ENCODE measurements at places on chromosomes 11 and 22.

- DNase-seq = no peak
Observed at GRCh38 chr11:75939992-75940391, 125.0 kb downstream of the UVRAG start.

DNA sequence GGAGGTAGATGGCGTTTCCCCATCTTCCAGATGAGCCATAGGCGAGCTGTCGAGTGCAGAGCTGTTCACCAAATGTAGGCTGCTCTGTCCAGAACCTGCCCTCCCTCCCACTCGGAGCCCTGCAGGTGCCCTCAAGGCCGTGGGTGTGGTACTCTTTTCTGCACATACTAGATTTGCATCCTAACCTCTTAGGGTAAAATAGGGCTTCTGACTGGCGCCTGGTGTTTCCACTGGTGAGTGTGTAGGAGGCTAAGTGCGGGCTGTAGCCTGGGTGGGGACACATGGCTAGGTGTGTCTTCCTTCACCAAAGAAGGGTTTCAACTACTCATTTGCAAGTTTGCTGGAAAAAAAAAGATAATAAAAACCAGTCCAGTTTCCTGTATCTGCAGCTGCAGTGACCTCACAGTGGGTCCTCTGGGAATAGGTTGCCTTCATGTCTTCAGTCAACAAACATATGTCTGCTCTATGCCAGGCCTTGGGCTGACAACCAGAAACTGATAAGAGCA, 8.5 kb downstream of the BIK start:
- DNase-seq = no peak

DNA sequence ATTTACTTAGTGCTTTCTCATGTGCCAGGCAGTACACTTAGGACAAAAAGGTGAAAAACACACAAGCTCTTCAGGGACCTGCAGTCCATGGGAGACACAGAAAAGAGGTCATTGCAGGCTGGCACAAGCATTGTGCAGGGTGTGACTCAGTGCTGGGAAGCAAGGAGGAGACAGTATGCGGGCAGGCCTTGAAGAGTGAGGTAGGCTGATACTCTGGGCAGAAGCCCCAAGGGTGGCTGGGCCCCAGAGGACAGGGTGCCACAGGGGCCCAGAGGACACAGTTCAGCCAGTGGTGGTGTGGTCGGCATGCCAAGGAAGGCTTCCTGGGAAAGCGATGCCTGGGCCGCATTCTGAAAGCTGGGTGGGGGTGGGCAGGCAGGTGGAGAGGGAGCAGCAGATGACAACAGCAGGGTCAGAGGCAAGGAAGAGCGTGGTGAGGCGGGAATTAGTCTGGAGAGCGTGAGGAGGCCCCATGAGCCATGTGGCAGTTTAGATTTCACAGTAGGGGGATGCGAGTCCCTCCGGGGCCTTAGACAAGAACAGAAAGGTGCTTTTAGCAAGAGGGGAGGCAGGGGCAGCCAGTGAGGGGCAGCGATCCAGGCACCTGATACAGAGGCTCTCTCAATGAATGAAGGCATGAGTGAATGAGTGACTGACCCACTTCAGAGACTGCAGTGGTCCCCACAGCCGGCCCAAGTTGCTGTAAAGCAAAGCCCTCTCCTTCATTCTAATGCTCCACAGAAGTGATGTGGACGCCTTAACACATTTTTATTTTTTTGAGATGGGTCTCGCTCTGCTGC, 6.8 kb downstream of the C11orf24 start:
- no peak for DNase-seq

DNA sequence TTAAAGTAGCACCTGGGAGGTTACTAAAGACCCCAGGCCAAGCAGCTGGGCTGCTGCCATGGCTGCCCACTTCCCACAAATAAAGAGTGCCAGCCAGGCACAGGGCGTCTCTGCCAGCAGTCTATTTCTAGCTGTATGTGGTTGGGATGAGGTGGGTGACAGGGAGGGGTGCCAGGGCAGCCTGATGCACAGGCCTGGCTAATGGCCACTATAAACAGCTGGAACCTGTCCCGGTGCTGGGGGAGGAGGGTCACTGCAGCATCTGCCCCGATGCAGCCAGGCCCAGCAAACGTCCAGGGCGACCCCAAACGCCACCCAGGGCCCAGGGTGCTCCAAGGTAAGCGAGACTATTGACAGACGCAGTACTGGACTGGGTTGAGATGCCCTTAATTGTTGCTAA, 37.4 kb downstream of the SCUBE1 start:
- no peak for DNase-seq

DNA sequence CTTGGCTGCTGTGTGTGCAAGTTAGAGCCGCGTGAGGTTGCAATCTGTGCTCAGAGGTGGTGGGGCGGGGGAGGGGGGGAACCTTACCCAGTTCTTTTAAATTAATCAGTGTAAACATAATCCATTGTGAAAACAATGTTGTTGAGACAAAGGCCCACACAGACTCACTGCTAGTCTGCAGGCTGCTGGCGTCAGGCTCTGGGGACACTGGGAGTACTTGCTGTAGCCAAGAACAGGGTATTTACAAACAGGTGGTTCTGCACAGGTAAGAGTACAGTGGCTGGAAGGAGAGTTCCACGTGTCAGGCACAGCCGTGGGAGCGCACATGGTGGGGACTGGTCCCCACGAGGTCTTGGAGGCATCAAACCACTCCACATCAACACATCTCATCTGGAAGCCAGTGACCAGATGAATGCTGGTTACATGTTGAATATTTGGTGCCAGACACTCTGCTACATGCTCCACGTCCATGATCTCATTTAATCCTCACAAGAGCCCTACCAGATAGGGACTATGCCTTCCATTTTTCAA, 27.4 kb downstream of the SCUBE1 start:
- no peak for DNase-seq

GRCh38 chr11:76239483-76240160, 33.3 kb upstream of the WNT11 start:
- DNase-seq = no peak

DNA sequence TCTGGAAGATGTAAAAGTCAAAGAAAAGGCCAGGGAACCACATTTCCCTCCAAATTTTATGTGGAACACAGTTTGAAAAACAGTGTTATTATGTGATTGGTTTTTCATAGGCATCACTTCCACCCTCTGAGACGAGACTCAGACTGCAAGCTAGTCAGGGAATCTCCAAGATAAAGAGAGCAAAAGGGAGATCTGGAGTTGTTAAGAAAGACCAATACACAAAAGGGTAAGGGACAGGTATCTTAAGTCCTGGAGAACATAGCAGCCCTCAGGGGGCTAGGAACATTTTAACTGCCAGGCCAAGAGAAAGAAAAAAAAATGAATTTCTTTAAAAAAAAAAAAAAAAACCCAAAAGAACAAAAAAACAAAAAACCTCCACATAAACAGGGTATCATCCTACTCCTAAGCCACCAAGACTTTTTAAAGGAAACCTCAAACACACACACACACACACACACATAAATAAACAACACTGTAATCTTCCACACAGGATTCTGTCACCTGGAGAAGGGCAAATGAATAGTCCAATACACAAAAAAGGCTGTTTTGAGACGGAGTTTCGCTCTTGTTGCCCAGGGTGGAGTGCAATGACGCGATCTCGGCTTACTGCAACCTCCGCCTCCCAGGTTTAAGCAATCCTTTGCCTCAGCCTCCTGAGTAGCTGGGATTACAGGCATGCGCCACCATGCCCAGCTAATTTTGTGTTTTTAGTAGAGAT, 44.5 kb downstream of the CELF1 start:
- no peak for DNase-seq

DNA sequence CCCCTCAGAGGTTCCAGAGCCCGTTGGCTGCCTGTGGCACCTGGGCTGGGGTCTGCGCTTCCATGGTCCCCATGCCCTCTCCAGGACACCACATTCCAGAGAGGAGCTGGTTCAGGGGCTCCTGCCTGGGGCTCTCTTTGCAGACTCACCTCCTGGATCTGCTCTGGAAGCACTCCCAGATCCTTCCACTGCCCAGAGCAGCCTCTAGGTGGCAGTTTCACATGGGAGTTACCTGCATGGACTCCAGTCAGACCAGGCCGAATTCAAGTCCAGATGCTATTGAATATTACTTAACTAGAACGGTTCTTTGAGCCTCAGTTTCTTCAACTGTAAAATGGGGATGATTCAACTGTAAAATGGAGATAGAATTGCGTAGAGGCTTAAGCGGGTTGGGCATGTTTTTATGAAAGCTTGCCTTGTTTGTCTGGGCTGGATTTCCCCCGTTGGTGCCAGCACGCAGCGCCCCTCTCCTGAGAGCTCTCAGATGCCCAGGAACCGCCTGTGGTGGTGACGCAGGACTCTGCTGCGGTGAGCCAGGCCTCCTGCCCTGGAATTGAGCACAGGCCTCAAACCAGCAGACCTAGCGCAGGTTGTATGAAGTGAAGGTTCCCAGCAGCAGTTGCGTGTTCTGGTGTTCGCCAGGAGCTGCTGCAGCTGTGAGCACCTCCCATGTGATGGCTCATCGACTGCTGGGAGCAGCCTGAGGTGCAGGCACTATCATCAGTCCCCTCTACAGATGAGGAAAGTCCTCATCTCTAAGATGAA, 44.2 kb downstream of the LMO1 start:
- DNase-seq = no peak

GRCh38 chr11:60155931-60156330, 27.0 kb downstream of the MS4A6A start:
- DNase-seq = no peak

DNA sequence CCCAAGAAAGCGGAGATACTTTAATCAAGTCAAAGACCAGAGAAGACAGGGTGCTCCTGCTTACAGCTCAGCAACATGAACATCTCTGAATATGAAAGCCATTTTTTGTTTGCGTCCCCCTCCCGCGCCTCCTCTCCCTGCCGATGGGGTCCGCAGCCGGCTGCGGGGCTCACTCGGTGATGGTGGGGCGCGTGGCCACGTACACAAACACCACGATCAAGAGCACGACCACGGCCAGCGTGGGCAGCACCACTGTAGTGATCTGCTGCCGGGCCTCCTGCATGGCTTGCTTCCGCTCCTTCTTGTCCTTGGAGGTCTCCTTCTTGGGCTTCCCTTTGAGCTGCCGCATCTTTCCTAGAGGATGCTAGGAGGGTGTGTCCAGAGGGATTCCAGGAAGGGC, 64.3 kb downstream of the SMCO4 start:
- DNase-seq = no peak

DNA sequence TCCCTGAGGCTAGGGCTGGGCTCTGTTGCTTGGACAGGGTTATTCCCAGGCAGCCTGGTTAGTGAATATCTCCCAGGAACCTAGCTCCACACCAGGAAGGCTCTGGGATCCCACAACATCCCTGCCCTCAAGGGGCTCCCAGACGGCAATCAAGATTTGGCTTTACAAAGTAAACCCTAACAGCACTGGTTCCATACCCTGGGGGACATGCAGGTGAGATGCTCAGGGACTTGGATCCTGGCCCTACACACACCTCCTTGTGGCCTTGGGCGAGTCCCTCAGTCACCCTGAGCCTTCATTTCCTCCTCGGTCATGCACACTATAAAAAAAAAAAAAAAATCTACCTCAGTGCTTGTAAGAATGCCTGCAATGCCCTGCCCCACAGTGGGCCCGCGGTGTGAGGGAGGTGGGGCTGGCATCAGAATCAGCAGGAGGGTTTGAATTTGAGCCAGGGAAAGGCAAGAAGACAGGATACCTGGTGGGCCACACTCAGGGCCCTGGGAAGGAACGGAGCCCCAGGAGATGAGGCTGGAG, 86.3 kb downstream of the MORC2 start:
- no peak for DNase-seq

DNA sequence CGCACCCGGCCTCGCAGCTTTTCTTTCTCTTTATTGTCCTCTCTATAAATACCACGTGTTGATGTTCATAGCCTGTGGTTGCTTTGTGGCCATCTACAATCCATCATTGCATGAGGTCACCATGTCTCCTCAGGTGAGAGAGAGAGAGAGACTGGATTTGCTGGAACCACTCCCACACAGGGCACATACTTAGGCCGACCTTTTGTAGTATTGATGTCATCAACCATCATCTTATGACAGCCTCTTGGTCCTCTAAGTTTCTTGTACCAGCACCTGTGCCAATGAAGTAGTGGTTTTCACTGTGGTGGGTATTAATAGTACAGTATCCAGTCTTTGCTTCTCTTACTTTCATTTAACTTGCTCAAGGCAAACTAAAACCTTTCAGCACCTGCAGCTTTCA, 22.8 kb upstream of the P2RY6 start:
- DNase-seq = peak; percentile 8

- no peak for DNase-seq
Observed at GRCh38 chr11:97309291-97309690, 919.5 kb downstream of the JRKL start.

DNA sequence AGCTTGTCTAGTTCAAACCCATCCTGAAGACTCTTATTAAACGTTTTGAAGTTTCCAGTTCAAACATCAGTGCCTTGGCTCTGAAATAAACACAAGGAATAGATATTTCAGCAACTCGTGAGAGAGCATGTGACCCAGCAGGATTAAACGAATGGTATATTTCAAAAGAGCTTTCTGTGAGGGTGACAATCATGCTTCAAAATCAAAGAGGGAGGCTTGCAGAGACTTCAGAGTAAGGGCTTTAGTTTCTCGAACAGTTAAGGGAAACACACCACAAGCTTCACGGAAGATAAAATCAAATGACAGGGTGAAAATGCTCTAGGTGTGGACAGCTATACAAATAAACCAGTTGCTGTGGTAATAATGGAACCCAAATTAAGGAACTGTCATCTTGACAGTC, 1.4 kb downstream of the HPS4 start:
- no peak for DNase-seq

DNA sequence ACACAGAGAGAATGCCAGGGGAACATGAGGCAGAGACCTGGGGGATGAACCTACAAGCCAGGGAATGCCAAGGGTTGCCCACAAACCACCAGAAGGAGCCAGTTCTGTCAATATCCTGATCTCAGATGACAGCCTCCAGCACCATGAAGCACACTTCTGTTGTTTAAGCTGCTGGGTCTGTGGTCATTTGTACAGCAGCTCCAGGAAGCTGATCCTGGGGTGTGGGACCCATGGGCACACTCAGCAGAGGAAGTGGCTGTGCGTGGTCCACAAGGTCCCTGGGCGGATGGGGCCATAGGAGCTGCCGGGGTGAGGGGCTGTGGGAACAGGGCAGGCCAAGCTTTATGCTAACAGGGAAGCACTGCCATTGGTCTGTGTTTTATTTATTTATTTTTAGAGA, 12.1 kb downstream of the PPM1F start:
- no peak for DNase-seq

- DNase-seq = no peak
Observed at GRCh38 chr22:40499209-40499623, 128.8 kb downstream of the SGSM3 start.

- no peak for DNase-seq
Observed at GRCh38 chr11:77308838-77309237, 7.4 kb upstream of the GDPD4 start.
